Ureter (tissue), 1 donor: ENCODE measurements at places on chromosomes 5 and 9. TPM values are rescaled to one million over a fixed set of nuclear protein-coding genes. Genes with fewer than 3 reads are reported as not detected.

Gene OLFML2A
- 13.1 TPM for total RNA-seq

Gene PKD2L2
- not detected for total RNA-seq

DNA sequence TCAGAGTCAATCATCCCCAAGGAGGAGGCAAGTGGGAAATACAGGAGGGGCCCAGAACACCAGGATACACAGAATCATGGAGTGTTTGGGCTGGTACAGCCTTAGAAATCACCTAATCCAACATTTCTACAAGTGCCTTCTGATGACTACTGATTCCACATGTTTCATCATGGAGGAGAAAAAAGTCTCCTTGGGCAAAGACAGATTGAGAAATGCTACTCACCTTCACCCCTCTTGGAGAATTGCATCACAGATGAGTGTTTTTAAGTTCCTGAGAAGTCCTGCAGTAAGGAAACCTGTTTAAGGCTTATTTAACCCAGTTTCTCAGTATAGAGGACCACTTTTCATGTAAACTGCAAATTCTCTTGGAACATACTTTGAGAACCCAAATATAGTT lies 2.2 kb upstream of the SLIT3 start:
- DNase-seq, result no peak

- DNase-seq, result no peak
Measured at GRCh38 chr5:45796959-45797553, 100.9 kb upstream of the HCN1 start.

GRCh38 chr9:76114144-76114543 lies 223.7 kb downstream of the PCSK5 start:
- DNase-seq, result no peak

DNA sequence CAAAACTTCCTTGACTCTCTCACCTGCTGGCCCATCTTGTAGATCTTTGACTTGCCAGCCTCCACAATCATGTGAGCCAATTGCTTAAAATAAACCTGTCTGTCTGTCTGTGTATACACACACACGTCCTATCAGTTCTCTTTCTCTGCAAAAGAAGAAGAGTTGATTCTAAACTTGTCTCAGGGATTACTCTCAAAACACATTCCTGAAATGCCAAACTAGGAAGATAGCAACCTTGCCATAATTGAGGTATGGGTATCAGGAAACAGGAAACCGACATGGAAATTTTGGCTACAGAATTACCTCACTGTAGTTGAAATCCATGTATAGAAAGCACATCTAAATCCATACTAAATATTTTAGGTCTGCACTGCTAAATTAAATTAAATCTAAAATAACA lies 483.4 kb downstream of the PLK2 start:
- no peak for DNase-seq

Gene IFNA21
- not detected for total RNA-seq
